ENCODE measurements at places on chromosomes 12 and 14. TPM values are rescaled to one million over a fixed set of nuclear protein-coding genes. Genes with fewer than 3 reads are reported as not detected.

The IL31 gene
- total RNA-seq: not detected

The SERPINA3 gene
- total RNA-seq: not detected

The DHRS2 gene
- 19.0 TPM for total RNA-seq

The TAS2R8 gene
- not detected for total RNA-seq

The EIF2S3B gene
- 1.0 TPM for total RNA-seq

The NKX2-8 gene
- total RNA-seq: not detected

The ZNF891 gene
- 4.0 TPM for total RNA-seq

The OR11H12 gene
- total RNA-seq: not detected

The ABCC9 gene
- not detected for total RNA-seq

The OLR1 gene
- not detected for total RNA-seq

The MYBPC1 gene
- not detected for total RNA-seq

The KLRC1 gene
- not detected for total RNA-seq

The KRT74 gene
- total RNA-seq: not detected

The LRTM2 gene
- not detected for total RNA-seq

The PRB3 gene
- not detected for total RNA-seq

The MIPOL1 gene
- not detected for total RNA-seq

The SLC2A14 gene
- total RNA-seq: not detected

The GSC gene
- total RNA-seq: not detected

The TDRD9 gene
- not detected for total RNA-seq

The ALKBH2 gene
- 30.6 TPM for total RNA-seq

The IFNG-AS1 gene
- total RNA-seq: not detected

The HOXC13 gene
- not detected for total RNA-seq
